ENCODE measurements at places on chromosomes 4 and X.

DNA sequence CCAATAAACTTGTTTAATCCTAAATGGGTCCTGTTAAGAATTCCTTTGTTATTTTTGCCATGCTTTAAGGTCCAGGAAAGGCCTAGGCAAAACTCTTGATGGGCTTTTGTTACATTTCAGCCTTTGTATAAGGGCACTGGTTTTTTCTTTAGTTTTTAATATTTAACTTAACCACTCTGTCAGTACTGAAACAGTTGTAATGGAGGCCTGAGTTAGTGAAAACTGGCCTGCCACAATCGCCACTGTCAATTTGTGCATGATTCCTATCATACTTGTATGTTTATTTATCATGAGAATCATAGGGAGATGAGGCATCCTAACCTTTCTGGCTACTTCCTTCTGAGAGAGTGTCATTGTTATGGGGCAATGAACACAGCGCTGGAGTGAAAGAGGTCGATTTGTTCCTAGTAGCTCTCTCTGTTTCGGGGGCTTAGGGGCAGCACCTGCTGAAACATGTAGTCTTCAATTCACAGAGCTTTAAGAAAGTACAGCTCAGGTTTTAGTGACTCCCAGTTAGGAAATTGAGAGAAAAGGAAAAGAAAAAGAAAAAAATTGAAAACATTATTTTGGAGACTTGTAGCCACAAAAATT, 393.8 kb upstream of the FSTL5 start:
- DNase-seq = no peak

GRCh38 chr4:531721-532565, 32.9 kb downstream of the PIGG start:
- DNase-seq = no peak

- DNase-seq = no peak
Observed at GRCh38 chr4:55706541-55706940, 70.4 kb upstream of the NMU start.

- no peak for DNase-seq
Observed at GRCh38 chr4:139972305-139972704, 181.7 kb downstream of the MAML3 start.

GRCh38 chr4:152559641-152560040, 23.7 kb upstream of the FBXW7 start:
- no peak for DNase-seq

- no peak for DNase-seq
Observed at GRCh38 chrX:134173541-134174272, 63.3 kb upstream of the CCDC160 start.

DNA sequence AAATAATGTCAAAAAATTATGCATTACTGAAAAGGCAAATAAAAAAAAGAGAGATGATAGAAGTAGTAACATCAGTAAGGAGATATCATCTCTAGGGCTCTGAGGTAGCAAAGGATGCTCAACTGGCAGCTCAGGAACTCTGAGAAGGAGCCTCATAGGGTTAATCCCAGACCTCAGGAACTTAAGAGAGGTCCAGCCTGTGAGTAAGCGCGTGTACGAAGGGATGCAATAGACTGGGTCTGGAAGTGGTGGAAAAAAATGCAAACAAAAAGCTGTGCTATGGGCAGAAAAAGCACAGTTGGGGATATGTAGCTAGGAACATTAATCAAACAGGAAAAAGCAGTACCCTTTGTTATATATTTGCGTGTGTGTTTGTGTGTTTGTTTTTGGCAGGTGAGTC, 282.0 kb downstream of the GALNTL6 start:
- no peak for DNase-seq

GRCh38 chr4:108533245-108533844, 87.0 kb upstream of the RPL34 start:
- no peak for DNase-seq

GRCh38 chrX:64977830-64978229, 1.6 kb upstream of the ZC4H2 start:
- no peak for DNase-seq

DNA sequence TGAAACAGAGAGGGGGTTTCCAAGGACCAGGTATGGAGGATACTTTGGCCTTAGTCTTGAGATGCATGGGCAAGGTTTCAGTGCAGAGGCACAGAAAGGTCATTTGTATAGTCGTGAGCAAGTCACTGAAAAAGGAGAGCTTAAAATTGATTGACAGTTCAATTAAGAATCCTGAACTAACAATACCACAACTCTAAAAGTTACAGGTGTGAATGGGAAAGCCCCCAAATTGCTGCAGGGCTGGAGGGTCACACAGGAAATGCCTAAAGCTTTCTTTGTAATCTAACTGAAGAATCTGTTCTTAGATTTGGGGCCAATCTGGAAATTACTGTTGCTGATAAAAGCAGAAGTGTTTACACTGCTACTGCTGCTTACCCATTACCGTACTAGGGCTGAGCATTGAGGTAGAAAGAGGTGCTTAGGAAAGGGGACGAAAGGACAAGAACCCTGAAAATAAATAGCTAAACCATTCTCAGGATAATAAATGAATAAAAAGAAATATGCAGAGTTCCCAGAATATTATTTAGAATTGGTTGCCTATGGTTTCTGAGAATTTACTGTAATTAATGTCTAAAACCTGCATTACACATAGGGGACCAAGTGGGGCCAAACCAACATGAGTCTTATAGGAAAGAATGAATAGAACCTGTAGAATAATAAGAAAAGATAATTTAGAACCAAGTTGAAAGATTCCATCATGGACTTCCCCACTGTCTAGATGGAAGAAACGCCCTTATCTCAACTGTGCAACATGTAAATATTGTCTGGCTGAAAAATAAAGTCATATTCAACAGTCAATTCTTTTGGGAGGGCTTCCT, 91.9 kb upstream of the PPP1R2C start:
- DNase-seq = no peak

- no peak for DNase-seq
Observed at GRCh38 chrX:5644776-5645175, 583.9 kb downstream of the NLGN4X start.

DNA sequence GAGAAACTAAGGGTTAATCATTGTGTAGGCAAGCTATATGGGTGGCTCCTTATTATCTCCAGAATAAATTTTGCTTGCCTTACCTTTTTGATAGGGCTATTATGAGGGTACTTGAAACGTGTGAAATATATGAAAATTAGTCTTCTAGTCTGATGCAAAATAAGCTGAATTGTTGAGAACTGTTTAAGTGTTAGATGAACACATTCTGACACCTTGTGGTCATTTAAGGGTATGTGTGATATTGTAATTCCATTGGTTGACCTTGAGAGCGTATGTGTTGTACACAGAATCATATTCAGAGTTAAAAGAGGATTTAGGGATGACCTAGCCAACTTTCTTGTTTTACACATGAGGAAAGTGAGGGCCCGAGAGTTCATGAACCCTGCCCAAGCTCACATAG, 44.6 kb upstream of the LINC00632 start:
- DNase-seq = no peak

DNA sequence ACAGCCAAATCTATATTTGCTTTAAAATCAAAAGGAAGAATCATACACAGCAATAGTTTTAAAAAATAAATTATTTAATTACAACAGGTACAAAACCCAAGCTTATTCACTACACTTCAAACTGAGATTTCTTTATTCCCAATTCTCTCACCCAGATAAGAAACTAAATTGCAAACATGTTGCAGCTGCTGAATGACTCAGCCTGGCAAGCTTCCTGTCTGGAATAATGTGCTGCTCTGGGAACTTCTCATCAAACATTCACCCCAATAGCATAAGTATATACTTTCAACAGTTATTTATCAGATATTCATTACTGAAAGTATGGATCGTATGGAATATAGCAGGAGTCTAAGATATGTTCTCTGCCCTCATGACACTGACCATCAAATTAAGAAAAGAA, 43.0 kb upstream of the GABRA2 start:
- DNase-seq = no peak

- DNase-seq = no peak
Observed at GRCh38 chr4:122959981-122960610, 37.7 kb upstream of the NUDT6 start.

DNA sequence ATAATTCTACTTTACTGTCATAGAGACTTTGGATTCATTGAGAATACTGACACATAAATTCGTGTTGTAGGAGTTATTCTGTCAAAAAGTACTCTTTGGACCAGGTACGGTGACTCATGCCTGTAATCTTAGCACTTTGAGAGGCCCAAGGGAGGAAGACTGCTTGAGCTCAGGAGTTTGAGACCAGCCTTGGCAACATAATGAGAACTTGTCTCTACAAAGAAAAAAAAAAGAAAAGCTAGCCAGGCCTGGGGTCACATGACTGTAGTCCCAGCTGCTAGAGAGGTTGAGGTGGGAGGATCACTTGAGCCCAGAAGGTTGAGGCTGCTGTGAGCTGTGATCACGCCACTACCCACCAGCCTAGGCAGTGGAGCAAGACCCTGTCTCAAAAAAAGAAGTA, 54.9 kb downstream of the WDR19 start:
- DNase-seq = no peak

DNA sequence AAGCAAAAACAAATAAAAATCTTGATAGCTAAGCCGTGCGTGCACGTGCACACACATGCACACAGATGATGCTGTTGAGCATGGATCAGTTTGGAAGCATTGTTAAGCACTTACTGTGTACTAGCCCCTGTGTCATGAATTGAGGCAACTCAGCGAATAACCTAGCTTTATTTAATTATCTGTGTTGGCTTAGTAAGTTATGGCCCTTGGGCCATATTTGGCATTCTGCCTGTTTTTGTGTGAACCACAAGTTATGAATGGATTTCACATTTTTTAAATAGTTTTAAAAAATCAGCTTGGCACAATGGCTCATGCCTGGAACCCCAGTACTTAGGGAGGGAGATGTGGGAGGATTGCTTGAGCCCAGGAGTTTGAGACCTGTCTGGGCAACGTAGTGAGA, 113.6 kb upstream of the CBLL2 start:
- no peak for DNase-seq

DNA sequence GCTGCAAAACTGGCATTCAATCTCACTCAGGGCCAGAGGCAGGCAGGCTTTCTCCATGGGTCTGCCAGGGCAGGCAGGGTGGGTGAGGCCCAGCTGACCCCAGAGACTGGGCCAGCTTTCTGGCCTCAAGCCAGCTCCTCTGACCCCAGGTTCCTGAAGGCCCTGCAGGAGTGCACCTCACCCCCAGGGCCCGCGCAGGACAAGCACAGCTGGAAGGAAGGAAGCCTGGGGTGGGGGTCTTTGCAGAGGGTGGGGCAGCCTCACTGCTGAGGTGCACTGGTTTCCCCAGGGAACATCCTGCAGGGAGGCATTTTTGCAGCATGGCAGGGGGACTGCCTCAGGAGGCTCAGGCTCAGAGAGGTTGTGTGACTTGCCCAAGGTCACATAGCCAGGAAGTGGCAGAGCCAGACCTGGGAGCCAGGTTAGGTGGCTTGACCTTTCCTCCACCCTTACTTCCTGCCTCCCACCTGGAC, 31.5 kb upstream of the AFAP1 start:
- peak; percentile 16 for DNase-seq

DNA sequence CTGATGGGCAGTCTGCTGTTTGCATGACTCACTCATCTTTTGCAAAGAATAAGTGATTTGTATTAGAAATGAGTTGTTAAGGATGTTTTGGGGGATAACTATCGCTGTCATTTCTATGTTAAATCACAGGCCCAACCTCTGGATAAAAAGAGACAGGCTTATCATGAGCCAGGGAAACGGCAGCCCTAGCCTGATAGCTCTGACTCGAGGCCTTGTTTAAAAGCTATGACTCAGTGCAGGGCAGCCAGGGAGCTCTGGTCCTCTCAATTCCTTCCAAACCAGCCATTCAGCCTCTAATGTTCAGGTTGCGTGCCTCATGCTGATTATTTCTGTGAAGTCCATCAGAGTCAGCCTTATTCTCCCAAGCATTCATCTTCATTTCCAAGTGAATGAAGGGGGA, 305.9 kb upstream of the HAND2 start:
- no peak for DNase-seq

GRCh38 chr4:120317713-120318112, 251.1 kb upstream of the MAD2L1 start:
- DNase-seq = no peak

- peak; percentile 29 for DNase-seq
Observed at GRCh38 chr4:3305610-3306371, 13.0 kb downstream of the RGS12 start.

DNA sequence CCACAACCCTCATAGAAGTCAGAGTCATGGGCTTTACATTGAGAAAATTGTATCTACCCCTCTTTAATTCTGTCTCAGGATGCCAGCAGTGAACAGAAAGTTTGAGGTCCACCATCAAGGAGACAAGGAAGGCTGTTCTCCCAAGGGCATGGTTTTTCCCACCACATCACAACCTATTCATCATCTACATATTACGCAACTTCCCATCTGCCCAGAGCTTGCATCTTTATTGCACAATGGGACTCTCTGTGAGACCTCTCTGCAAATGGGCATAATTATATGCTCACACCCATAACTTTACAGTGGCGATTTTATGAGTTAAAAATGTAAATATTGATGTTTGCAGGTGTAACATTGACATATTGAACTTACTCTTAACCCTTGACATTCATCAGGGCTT, 38.9 kb downstream of the PAGE2 start:
- no peak for DNase-seq

DNA sequence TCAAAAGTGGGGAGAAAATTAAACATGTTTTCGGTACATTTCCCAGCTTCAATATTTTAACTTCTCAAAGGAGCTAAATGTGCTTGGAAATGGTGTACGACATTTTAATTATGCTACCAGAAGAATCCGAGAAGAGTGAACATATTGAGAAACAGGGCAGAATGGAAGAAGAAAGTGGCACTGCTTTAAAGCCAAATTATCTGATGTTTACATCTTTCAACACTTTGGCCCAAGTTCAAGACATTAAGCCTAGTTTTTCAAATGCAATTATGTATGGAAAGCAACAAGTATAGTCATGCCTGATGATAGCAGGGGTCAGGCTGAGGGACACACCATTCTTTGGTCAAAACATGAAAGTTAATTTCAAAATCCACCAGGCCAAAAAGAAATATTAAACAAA, 577.9 kb upstream of the ZFP42 start:
- no peak for DNase-seq

DNA sequence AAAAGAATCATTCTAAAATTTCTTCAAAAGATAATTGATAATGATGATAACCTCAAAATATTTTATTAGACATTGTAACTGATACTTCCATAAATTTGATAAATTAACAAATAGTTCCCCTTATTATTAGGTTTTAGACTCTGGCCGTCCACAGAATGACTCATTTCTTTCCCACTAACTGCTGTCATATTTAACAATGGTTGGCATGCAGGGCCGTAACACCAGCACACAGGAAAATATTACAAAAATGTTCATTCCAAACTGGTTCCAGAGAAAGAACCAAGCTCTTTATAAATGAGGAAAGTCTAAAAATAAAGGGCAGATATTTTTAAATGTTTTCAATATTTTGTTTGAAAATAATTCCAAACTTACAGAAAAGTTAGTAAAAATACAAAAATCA, 28.2 kb downstream of the WDFY3 start:
- DNase-seq = no peak

- no peak for DNase-seq
Observed at GRCh38 chr4:40769266-40769665, 19.5 kb downstream of the NSUN7 start.

DNA sequence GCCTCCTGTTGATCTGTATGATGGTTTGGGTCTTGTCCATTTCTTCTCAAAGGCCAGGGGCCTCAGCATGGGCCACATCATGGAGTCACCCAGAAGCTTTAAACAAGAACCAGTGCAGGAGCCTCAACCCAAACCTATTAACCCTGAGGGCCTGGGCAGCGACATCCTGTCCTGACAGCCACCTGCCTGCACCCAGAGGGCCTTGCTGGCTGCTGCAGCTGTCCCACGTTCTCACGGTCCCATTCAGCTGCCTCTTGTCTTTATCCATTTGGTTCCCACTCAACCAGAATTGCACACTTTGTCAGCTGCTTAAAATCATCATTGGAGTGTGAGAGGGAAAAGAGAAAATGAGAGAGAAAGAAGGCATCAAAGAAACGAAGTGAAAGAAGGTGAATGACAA, 21.6 kb downstream of the C4orf50 start:
- DNase-seq = no peak

Measured in left hindlimb (tissue), 1 donor.